ENCODE measurements at places on chromosomes 13 and 19.
A peak's percentile ranks its signal among the peaks of the same experiment; 100 is the strongest.

DNA sequence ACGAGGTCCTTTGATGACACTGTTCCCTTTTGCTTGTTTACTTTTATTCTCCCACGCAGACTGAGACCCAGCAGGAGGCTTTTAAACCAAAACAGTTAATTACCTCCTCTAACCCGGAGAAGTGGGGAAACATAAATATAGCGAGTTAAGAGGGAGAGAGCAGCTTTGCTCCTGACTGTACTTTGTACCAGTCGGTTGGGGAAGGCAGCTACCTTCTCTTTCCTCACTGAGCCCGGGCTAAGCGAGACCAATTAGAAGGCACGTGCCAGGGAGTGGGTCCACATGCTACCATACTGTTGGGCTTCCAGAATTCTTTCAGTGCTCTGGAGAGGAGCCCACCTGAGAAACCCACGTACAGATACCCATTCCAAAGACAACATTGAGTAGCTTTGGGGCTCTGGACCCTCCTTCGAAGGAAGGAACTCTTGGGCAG lies 124.2 kb downstream of the ZIC5 start:
- DNase-seq, result no peak

GRCh38 chr13:114067886-114068651 lies 64.4 kb downstream of the RASA3 start:
- no peak for DNase-seq

DNA sequence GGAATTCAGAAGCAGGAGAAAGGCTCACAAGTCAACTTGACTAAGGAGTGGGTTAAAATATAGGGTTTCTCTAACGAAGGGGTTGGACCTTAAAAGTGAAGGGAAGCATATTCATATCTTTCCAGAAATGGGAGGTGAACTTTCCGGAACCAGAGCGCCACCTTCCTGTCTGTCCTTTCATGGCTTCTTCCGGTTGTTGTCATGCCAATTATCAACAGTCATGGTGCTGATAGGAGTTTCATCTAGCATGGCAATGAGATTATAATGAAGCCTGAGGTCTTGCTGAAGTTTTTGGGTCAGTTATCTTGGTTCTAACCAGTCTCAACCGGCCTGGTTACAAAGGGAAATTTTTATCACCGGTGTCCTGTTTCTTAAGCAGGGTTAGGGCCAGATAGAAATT lies 162.9 kb upstream of the NBEA start:
- no peak for DNase-seq

GRCh38 chr13:46743191-46743590 lies 53.8 kb downstream of the ESD start:
- no peak for DNase-seq

GRCh38 chr19:43789029-43789428 lies 8.3 kb upstream of the KCNN4 start:
- DNase-seq, result no peak

- DNase-seq, result no peak
Measured at GRCh38 chr13:98324105-98324504, 147.0 kb upstream of the RNF113B start.

- DNase-seq, result no peak
Measured at GRCh38 chr19:45800070-45800553, 7.5 kb upstream of the DMWD start.

GRCh38 chr19:43636121-43636683 lies 3.4 kb downstream of the CADM4 start:
- no peak for DNase-seq

GRCh38 chr19:17235971-17236777 lies 9.5 kb downstream of the NR2F6 start:
- peak; percentile 51 for DNase-seq

DNA sequence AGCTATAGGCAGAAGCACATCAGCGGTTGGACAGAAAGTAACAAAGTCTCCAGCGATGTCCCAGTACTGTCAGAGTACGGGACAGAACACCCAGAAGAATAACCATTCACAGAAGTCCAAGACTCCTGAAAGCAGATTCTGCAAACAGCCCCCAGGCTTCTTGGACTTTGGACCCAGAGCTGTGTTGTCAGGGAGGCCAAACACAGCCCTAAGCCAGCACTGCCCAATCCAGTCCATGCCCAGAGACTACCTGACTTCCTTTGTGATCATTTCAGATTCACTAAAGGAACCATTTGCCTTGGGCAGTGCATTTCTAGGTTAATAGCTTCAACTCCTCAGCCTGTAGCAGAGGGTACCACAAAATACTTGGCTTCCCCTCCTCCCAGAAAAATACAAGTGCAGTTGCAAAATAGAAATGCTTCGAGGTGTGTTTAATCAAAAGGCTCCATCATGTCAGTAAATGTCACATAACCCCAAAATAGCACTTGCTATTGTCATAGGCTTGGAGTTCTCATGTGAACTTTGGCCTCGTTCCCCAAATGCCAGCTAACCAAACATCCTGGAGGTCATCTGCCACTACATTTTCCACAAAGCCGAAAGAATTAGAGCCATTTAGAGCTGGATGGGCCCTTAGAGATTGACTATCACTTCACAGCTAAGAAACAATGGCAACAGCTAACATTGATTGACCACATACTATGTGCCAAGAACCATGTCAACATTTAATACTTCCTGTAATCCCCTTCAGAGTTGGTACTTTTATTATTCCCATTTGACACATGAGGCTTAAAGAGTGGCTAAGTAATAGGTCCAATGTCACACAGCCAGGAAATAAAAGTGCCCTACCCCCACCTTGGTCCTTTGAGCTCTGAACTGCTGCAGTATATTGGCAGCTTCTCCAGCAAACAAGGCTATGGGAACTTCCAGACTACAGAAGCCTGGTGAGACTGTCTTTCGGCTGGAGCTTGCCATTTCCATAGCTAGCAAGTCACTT lies 329.9 kb downstream of the FOXO1 start:
- no peak for DNase-seq

DNA sequence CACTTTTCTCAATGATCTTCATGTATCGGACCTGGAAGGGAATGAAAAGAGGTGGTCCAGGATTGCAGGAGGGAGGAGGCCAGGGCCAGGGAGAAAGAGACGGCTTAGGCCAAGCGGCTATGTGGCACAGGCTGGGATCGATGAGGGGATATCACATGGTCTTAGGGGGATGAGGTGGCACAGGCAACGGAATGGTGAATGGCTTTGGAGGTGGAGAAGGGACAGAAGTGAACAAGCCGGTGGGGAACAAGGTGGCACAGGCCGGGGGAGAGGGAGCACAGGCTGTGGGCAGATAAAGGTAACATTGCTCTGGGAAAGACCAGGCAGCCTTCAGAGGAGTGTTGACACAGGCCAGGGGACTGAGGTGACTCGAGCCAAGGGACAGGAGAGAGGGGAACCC lies 5.7 kb upstream of the CDKN2D start:
- DNase-seq, result no peak

- peak; percentile 75 for DNase-seq
Measured at GRCh38 chr13:29707876-29708543, 112.5 kb upstream of the SLC7A1 start.

DNA sequence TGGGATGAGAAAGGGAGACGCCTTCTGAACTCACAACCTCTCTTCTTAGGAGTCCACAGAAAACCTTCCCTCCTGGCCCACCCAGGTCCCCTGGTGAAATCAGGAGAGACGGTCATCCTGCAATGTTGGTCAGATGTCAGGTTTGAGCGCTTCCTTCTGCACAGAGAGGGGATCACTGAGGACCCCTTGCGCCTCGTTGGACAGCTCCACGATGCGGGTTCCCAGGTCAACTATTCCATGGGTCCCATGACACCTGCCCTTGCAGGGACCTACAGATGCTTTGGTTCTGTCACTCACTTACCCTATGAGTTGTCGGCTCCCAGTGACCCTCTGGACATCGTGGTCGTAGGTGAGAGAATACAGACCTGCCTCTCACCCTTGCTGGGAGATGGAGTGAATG lies 3.3 kb downstream of the KIR3DL3 start:
- DNase-seq, result no peak

DNA sequence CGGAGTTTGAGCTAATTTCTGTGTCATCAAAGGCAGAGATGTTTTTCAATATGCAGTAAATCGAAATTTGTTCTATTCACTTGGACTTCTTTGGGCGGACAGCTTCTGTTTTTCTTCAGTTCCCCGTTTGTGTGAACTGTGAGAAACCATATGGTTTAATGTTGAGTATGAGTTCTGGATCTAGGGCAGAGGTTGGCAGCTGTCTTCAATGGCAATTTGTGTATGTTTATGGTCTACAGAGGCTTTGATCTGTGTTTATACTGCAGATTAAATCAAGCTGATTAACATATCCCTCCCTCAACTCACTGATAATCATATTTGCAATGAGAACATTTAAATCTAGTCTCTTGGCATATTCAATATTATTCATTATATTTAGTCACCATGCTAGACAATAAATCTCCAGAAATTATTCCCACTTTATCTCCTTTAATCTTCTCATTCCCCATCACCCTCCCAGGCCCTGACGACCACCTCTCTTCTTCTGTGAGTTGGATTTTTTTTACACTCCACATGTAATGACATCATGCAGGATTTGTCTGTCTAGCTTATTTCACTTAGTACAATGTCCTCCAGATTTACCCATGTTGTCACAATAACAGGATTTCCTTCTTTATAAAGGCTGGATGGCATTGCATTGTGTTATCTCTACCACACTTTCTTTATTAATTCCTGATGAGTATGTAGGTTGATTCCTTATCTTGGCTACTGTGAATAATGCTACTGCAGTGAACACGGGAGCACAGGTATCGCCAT lies 9.0 kb downstream of the ZNF331 start:
- DNase-seq, result no peak

DNA sequence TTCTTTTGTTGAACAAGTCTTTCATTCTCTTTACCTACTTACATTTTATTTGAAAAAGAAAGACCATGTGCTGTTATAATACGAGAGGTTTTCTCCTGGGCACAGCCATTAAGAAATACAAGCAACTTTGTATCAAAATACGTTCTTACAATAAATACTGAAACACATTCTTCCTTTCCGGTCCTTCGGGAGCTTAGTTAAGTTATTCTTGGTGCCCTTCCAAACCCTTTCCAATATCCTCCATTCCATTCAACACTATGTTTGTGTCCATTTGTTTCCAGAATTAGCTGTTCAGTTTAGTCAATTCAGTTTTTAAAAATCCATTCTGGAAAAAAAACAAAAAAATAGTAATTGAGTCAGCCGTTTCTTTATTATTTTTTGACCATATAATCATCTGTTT lies 746.8 kb upstream of the SLC10A2 start:
- no peak for DNase-seq

DNA sequence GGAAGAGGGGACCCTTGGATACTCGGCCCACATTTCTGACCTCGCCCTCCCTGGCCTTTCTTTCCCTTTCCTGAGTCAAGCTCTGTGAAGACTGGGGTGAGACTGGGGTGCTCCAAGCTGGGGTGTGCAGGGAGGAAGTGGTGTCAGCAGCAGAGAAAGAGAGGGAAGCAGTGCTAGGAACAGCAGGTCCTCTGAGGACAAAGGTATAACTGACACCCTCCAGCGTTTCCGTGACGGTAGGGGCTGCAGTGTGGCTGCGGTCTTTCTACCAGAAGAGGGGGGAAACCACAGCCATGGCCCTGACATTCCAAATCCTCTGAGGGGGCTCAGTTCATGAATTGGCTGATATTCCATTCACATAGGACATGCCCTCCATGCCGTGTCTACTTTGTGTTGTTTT lies 1.1 kb downstream of the KIR3DL2 start:
- DNase-seq, result no peak

GRCh38 chr13:113996081-113996911 lies 22.4 kb upstream of the C13orf46 start:
- no peak for DNase-seq

GRCh38 chr19:43504426-43505185 lies at the start of gene PHLDB3:
TSS of gene PHLDB3 (minus strand) at chr19:43504746. CDS start at chr19:43504118, 628 bp downstream.
- peak; percentile 29 for DNase-seq

DNA sequence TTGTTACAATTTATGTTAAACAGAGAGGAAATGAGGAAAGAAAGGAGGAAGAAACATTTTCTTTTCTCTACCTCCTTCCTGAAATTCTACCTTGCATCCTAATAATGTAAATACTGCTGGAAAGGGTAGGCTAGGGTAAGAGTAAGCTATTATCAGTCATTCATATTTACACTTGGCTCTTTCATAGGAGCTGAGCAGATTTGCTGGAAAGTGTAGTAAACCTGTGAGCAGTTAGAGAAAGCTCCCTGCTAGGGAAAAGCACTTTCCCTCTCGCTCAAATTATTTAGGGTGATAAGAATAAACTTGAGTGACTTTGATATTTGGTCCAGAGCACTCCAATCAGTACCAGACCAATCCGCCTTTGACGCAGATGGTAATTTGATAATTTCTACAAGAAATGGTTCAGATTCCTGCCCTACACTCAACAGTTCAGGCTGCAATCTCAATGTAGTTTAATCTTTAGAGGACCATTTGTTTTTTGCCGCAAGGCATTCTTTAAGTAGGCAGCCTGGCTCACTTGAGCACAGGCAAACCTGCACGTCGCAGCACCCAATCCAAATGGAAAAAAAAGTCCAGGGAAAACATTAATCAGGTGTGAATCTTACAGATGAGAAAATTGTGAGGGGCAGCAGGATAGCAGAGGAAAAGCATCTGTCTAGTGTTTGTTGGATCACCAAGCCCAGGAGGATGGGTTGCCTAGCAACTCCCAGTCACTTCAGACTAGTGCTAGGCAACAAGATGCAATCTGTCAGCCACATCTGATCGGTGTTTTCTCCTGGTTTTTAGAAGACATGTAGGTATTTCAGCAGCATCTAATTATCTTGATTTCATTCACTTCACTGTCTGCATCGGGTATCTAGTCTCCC lies 68.6 kb upstream of the KL start:
- DNase-seq, result no peak

- no peak for DNase-seq
Measured at GRCh38 chr13:39959497-39960144, 304.2 kb downstream of the COG6 start.

- DNase-seq, result no peak
Measured at GRCh38 chr19:58098682-58098998, 609 bp upstream of the ZSCAN18 start.

- no peak for DNase-seq
Measured at GRCh38 chr19:30908262-30908771, 440.9 kb downstream of the TSHZ3 start.

DNA sequence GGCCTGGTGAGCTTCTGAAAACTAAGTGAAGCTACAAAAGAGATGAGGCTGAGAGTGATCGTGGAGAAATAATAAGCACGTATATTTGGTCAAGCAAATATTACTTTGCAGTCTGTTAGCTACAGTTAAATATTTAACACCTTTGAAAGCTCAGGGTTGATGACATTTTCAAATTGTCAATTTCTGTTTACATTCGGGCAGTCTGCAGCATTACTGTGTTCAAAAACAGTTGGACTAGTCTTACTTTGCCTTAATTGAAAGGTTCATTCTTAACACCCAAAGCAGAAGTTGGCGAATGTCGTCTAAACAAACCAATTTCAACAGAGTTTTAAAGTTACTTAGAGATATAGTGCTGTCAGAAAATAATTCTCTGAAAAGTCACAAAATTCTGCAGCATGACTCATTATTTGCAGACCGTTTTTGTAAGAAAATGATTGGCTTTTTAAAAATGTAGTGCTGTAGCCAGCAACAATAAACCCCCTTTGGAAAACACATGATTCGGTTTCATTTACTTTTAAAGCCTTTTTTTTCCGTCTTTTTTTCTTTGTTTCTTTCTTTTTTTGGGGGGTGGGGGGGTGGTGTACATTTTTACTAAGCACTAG lies 549.0 kb downstream of the GPC6 start:
- no peak for DNase-seq
